SJSA1 (cell line): ENCODE measurements at places on chromosomes 5 and 9. TPM values are rescaled to one million over a fixed set of nuclear protein-coding genes. Genes with fewer than 3 reads are reported as not detected.

GRCh38 chr5:2666081-2666480 is 85.4 kb downstream of the IRX2 start:
- no peak for DNase-seq

DNA sequence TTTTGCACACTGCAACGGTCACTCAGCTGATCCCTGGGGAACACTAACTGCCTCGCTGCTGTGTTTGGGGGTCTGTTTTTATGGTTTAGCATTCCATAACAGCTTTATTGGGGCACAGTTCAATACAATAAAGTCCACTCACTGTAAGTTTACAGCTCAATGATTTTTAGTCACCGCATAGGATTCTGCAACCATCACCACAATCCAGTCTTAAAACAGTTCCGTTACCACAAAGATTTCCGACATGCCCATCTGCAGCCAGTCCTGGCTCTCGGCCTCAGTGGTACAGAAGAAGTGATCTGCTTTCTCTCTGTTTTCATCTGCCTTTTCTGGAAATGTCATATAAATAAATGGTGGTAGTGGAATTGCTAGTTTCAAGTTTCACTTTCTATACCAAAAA is 23.6 kb downstream of the OR2V2 start:
- DNase-seq = no peak

MSH3 gene
- 7.7 and 12.9 TPM in 2 replicates for total RNA-seq

DNA sequence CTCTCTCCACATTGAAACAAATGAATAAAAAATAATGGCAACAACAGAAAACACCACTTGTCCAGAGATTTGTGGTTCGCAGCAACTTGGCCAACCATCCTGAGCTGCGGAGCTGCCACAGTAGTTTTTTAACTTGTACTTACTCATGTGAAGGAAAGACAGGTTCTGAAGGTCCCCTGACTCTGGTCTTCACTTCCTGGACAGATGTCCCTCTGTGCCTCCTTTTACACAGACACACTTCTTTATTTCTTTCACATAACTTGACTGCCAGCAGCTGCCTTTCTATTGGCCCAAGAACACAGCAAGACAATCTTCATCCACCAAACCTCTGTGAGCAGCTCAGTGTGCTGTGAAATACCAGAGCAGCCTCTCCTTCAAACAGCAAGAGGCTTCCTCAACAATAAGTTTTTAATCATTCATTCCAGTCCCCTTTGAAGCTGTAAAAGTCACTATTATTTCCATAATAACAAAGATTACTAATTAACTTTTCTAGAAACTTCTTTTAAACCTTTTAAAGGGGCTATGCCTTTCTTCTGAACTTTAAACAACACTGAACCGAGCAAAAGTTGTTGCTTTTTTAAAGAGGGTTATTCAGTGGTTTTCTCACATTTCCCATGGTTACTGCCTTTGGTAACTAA is 198.7 kb downstream of the NR2F1-AS1 start:
- DNase-seq = no peak

DNA sequence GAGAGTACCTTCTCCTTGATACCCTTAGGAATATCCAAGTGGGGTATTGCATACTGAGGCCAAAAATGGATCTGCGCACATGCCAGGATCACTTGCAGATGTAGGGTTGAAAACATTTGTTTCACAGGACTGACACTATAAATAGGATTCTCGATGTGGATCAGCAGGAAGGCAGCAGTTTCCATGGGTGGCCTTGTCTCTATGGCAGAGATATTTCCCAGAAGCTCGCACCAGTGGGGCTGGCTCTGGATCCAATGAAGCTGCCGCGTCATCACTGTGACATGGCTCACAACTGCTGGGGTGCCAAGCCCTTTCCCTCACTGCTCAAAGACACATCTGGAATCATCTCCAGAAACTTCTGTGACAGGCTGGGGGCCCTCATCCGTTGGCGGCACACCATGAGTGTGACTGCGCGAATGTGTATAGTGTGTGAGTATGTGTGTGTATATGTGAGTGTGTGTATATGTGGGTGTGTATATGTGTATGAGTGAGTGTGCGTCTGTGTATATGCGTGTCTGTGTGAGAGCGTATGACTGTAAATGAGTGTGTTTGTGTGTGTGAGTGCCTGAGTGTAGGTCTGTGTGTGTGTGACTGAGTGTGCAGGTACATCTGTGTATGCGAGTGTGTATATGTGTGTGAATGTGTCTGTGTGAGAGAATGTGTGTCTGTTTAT is 182.5 kb downstream of the GAS1 start:
- no peak for DNase-seq

FYB1 gene
- total RNA-seq = 0.34 and 0.68 TPM in 2 replicates

PRUNE2 gene
- total RNA-seq = 0.09 and 2.2 TPM in 2 replicates

DNA sequence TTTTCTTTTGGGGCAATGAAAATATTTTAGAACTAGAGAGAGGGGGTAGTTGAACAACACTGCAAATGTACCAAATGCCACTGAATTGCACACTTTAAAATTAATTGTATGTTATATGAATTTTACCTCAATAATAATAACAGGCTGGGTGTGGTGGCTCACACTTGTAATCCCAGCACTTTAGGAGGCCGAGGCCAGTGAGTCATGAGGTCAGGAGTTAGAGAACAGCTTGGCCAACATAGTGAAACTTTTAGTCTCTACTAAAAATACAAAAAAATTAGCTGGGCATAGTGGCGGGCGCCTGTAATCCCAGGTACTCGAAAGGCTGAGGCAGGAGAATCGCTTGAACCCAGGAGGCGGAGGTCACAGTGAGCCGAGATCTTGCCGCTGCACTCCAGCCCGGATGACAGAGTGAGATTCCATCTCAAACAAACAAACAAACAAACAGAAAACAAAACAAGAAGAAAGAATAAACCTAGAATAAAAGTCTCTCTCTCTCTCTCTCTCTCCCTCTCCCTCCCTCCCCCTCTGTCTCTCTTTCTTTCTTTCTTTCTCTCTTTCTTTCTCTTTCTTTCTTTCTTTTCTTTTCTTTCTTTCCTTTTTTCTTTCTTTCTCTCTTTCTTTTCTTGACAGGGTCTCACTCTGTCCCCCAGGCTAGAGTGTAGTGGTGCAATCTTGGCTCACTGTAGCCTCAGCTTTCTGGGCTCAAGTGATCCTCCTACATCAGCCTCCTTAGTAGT is 91.1 kb downstream of the BASP1 start:
- DNase-seq = no peak

GLDC gene
- total RNA-seq = 0.18 TPM in 1 of 2 replicates, not detected in the other

FLT4 gene
- total RNA-seq = not detected in 2 replicates

- no peak for DNase-seq
Observed at GRCh38 chr5:36701085-36701698, 94.8 kb downstream of the SLC1A3 start.

GTF2H2 gene
- total RNA-seq = 41.7 and 51.2 TPM in 2 replicates

GRCh38 chr5:96855031-96855872 is 21.0 kb upstream of the ERAP2 start:
- no peak for DNase-seq

DNA sequence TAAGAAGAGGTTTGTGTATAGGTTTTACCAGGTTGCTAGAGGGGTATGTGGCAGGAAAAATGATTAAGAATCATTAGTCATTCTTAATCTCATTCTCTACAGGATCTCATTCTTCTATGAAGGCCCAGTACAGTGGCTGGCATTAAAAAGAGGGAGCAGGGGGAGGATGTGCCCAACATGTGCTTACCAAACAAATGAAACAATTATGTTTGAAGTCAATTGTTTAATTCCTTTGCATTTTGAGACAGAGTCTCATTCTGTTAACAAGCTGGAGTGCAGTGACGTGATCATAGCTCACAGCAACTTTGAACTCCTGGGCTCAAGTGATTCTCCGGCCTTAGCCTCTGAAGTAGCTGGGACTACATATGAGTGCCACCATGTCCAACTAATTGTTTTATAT is 23.0 kb downstream of the FNIP1 start:
- no peak for DNase-seq

DNA sequence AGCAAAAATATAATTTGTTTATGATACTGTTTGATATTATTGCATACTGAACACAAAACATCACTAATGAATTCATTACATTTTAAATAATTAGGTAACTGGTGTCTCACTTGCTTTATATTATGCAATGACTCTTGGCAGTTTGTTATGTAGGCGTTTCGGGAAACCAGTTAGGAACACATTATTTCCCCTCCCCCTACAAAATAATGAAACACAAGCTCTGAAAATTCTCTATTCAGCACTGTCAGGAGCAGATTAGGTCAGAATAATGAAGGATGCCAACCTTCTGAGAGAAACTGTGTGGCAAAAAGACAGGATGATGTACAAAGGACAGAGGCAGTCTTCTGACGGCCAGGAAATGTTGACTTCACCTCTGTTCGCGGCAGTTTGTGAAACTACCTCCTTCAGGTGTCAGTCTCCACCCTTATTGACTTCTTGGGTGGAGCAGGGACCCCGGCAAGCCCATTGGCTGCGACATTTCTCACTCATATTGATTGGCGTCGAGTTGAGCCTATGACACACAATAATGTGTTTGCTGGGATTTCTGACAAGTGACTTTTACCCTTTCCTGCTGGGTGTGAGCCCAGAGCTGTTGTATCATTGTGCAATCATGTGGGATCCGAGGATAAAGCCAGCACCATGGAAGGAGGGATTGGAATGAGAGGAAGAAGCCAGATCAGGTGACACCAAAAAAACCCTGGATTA is 33.9 kb downstream of the SH3PXD2B start:
- no peak for DNase-seq

DNA sequence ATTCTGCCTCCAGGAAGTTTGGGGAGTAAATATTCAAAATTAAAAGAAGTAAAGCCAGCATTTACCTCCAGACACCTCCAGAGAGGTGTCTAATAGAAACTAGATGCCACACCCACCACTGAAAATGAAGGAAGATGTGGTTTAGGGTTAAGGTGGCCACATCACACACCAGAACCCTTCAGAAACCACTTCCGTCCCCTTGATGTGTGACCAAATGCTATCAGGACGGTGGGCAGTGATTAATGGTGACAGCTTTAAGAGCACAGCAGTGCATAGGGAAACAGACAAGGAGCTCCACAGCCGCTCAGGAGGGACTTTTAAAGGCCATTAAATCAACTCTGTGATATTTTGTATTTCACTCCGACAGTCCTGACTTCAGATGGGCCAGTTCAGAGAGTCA is 295.2 kb downstream of the BRINP1 start:
- DNase-seq = no peak

SLIT3 gene
- 12.9 and 19.0 TPM in 2 replicates for total RNA-seq

GRCh38 chr5:109299557-109299956 is 110.2 kb downstream of the PJA2 start:
- DNase-seq = no peak

DNA sequence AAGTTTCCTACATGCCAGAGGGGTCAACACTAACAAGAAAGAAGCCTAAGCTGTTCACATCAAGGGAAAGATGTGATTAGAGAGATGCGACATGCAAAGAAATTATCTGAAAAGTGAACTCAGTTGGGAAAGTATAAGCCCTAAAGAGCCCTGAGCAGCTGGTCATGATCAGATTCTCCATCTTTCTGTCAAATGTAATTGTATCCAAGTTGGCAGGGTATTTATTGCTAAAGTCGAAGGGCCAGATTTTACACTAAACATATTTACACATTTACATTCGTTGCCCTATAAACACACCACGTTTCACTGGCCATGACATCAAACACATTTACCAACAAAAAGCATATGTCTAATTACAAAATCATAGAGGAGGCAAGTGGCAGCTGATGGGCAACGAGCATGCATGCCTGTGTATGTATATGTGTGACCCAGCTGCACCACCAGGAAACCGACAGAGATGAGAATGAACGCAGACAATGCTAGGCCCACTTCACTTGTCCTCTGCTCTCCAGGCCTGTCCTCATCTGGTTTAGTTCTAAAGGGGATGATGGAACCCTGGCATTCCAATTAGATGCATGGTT is 6.3 kb downstream of the FOXD1 start:
- no peak for DNase-seq

- DNase-seq = no peak
Observed at GRCh38 chr5:157479166-157479565, 19.2 kb downstream of the NIPAL4 start.

DNA sequence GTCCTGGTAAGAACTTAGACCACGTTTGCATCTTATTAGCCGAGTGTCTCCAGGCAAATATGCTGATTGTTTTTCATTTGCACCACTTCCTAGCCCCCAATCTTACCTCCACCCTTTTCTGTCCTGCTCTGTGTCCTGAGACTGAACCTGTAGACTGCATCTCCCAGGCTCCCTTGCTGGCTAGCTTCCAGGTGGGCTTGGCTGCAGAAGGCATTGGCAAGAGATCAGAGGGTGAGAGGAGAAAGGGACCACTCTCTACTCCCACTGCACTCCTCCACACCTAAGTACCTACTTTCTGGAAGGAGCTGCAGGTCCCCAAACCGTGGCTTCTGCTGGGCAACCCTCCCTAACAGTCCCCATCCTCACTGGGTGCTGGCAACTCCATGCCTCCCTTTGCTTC is 59.9 kb upstream of the XPA start:
- DNase-seq = no peak
